ENCODE measurements at places on chromosomes 1 and 21. TPM values are rescaled to one million over a fixed set of nuclear protein-coding genes. Genes with fewer than 3 reads are reported as not detected.

MGST3 gene
- 181 TPM for total RNA-seq

FHAD1 gene
- 1.6 TPM for total RNA-seq

SLC30A7 gene
- 25.1 TPM for total RNA-seq

C1orf116 gene
- not detected for total RNA-seq

FNDC5 gene
- 0.58 TPM for total RNA-seq

COL18A1 gene
- 27.8 TPM for total RNA-seq

GBP7 gene
- total RNA-seq = not detected

ZBTB8OS gene
- total RNA-seq = 14.4 TPM

DIPK1A gene
- 20.2 TPM for total RNA-seq

OLIG1 gene
- total RNA-seq = not detected

PROX1 gene
- not detected for total RNA-seq

PTAFR gene
- 1.2 TPM for total RNA-seq

ANGPTL3 gene
- total RNA-seq = not detected

SH2D1B gene
- total RNA-seq = not detected

RAVER2 gene
- 5.8 TPM for total RNA-seq

ZBED6 gene
- total RNA-seq = 6.1 TPM

TCP10L gene
- not detected for total RNA-seq

SPRR4 gene
- not detected for total RNA-seq

WDR3 gene
- total RNA-seq = 30.0 TPM

FLG gene
- total RNA-seq = not detected

MX2 gene
- total RNA-seq = 0.86 TPM

C1QB gene
- not detected for total RNA-seq

TTC34 gene
- under 0.01 TPM for total RNA-seq

TNFRSF1B gene
- 30.0 TPM for total RNA-seq

ADCY10 gene
- not detected for total RNA-seq

IGSF3 gene
- total RNA-seq = 0.35 TPM

SPATA1 gene
- total RNA-seq = not detected

WDR64 gene
- not detected for total RNA-seq

LIPI gene
- not detected for total RNA-seq

SPATA21 gene
- not detected for total RNA-seq

DNALI1 gene
- total RNA-seq = 9.6 TPM

CR1 gene
- not detected for total RNA-seq

TMEM269 gene
- total RNA-seq = under 0.01 TPM

LRRC71 gene
- not detected for total RNA-seq

MFSD2A gene
- total RNA-seq = 4.6 TPM

ANXA9 gene
- total RNA-seq = 1.2 TPM

F5 gene
- not detected for total RNA-seq

C1orf94 gene
- total RNA-seq = not detected

HSD3B2 gene
- total RNA-seq = not detected

NPPA gene
- not detected for total RNA-seq

DIRAS3 gene
- total RNA-seq = 13.3 TPM

BARHL2 gene
- total RNA-seq = not detected

TFF2 gene
- not detected for total RNA-seq

PCBP3 gene
- total RNA-seq = 2.9 TPM

CD53 gene
- total RNA-seq = not detected

RBP7 gene
- not detected for total RNA-seq

PKLR gene
- not detected for total RNA-seq

ZFP69B gene
- total RNA-seq = 2.0 TPM

HAPLN2 gene
- total RNA-seq = not detected

CXADR gene
- total RNA-seq = 3.5 TPM

DPYD gene
- 24.8 TPM for total RNA-seq

CIART gene
- total RNA-seq = 1.8 TPM

GPA33 gene
- not detected for total RNA-seq

SLC25A34 gene
- not detected for total RNA-seq

OR2T10 gene
- total RNA-seq = not detected

RBM8A gene
- total RNA-seq = 131 TPM

TSTD1 gene
- total RNA-seq = 0.86 TPM

CELA3A gene
- not detected for total RNA-seq

CFAP141 gene
- total RNA-seq = not detected

CDK18 gene
- 0.29 TPM for total RNA-seq
